ENCODE measurements at places on chromosomes 1 and 21.

DNA sequence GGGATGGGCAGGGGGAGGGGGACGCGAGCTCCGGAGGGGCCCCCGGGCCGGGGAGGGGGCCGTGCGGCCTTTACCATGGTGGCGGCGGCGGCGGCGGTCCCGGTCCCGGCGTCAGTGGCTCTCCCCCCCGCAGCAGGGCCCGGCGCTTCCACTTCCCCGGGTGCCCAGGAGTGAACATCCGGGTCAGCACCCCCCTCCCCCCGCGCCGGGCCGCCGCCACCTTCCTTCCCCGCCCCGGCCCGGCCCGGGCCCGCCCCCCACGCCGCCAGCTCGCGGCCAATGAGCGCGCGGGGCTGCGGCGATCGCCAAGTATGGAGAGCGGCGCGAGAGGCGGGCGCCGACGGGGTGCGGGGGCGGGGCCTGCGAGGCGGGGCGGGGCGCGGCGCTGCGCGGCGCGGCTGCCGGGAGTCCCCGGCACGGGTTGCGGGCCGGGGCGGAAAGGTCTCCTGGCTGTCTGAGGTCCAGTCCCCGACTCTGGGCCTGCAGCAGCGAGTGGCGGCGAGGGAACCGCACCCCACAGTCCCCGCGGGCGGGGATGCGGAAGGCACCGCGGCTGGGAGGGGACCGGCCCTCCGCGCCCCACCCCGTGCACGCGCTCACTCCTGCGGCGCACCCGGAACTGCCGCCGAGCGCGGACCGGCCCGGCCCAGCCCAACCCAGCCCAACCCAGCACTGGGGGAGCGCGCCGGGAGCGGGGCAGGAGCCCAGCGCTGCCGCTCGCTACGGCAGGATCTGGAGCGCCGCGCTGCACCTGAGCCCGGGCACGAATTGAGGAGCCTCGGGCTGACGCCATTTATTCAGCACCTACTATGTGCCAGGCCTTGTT is at the start of gene CAPZB:
Gene CAPZB (minus strand): TSS at position 178 of the 826 bp plus-strand sequence. CDS start 101 bp downstream, at position 77.
- peak; percentile 92 for DNase-seq

- DNase-seq: no peak
Measured at GRCh38 chr1:10789803-10790702, 6.4 kb downstream of the CASZ1 start.

DNA sequence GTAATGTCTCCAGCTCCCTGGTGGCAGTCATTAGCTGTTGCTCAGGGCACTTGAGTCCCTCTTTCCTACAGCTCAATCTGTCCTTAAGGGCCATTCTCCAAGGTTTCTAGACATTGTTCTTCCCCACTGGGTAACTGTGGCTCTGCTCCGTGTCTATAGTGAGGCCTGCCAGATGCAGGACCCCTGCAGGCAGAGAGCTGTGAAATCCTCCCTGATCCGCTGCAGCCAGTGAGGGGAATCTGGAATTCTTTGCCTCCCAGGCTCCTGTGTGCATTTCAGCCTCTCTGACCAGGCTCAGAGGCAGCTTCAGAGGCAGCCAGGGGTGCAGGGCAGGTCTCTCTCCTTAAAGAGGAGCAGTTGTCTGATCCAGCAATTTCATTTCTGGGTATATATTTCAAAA is 14.4 kb upstream of the IGSF21 start:
- no peak for DNase-seq

DNA sequence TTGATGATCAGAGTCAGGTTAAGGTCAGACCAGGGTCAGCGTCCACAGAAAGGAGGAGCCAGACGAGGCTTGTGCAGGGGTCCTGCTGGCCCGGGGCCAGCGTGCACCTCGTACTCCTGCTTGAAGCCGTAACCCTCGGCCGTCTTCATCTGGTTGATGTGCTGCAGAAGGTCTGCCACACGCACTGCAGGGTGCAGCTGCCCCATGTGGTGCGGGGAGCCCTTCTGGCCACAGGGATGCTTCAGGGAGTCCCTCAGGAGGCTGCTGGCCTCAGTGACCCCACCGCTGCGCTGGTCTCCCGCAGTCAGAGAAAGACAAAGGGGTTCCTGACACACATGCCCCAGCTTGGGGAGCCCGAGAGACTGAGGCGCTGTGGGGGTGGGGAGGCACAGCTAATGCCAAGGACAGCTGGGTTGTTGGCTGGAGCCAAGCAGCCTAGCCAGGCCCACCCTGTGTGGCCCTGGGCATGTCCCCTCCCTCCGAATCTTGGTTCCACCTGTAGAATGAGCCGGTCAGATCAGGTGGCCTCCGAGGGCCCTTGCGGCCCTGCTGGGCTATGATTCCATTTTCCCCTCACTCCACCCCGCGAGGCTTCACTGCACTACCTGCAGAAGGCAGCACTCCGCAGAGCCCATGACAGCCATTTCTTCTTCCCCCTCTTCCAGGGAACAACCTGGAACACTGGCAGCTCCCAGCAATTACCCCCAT is 251.9 kb downstream of the PTPRU start:
- DNase-seq: no peak

- no peak for DNase-seq
Measured at GRCh38 chr1:91958926-91959325, 9.7 kb downstream of the BRDT start.

- DNase-seq: no peak
Measured at GRCh38 chr21:24289539-24289938, 1317.7 kb downstream of the MRPL39 start.

DNA sequence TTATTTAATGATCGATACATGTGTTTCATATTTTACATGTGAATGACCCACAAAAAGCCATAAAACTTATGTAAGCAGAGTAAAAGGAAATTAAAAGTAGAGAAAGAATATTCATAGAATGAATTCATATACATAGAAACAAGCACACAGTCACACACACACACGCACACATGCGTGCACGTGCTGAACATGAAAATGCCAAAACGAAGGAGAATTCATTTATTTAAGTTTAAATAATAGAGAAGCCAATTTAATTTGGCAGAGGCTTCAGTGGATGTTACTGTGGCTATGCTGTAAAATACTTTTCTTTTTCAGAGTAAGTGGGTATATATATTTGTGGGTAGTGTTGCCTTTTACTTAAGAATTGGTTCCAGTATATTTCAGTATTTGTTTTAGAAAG is 145.0 kb upstream of the C21orf91 start:
- no peak for DNase-seq

DNA sequence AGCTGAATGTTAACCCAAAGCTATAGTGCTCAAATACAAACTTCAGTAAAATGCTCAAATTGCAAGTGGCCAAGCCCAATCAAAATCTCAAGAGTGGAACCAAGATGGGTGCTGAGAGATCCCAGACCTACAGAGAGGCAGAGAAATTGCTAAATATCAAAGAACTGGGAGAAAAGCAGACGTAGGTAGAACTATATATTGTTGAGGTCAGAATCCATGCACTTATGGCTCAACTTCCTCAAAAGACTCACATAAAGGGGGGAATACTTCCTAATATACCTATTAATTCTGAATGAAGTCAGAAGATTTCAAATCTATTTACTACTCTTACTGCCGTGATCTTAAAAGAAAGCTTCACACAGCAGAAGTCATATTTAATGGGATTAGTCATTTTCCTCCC is 65.2 kb downstream of the PUM1 start:
- DNase-seq: no peak

DNA sequence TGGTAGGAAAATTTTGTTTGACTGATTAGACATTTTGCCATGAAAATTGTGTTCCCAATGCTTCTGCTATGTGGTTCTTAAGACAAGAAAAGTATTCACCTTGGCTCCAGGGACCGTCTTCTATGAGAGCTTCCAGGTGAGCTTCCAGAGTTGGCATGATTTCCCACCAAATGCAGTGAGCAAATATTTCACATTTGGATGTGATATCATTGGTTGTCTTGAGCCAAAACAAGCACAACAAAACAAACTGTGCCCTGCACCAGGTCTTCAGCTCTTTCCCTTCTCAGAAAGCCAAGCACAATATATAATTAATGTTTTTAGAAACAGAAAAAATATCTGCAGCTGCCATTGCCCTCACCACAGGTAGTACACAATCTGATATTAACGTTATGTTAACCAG is 1009.0 kb downstream of the PLA2G4A start:
- no peak for DNase-seq

DNA sequence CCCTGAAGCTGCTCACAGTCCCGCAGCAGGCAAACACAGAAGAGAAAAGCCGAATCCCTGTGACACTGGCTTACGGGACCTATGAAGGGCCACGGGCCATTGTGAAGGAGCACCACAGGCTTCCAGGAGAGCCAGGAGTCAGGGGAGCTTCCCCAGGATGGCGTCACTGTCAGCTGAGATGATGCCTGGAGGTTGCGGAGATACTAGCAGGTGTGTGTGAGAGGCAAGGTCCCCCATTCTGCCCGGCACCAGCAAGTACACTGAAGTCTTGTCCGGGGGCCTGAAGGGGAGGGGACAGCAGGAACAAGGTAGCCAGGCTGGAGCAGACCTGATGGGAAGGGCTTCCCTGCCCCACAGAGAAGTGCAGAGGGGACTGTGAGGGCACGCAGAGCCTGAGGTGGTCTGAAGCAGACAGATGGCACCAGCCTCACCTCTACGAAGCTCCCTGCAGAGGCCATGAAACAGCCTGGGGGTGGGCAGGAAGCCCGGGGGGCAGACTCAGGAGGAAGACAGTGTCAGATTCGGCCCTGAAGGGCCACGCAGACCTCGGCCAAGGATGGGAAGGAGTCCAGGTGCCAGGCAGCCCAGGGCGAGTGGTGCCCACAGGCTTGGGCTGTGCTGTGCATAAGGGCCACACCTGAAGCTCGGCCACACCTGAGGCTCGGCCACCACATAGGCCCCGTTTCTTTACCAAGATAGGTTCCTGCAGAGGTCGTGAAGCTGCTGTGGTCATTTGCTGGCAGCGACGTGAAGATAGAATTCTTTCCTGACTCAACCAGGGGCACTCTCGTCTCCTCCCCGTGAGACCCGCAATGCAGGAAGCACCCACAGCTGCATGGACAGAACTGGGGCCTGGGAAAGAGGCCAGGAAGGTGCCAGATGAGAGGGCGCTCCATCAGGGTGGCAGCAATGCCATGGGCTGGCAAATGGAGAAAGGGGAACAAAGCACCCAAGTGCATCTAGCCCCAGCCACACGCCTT is 10.1 kb downstream of the TCP10L start:
- no peak for DNase-seq

Data from CD4-positive, alpha-beta T cell treated with Interferon alpha-2 for 1 hour (primary cell).